Activated T-helper 2 cell treated with anti-CD3 and anti-CD28 coated beads, Interferon-gamma antibody, Interleukin-2, Interleukin-4, amounts not matched to agents 10 μg/mL and 5 μg/mL and 100 μg/mL, durations not matched to agents 14 hours and 24 hours and 36 hours (primary cell): ENCODE measurements at places on chromosomes 4 and X. TPM values are rescaled to one million over a fixed set of nuclear protein-coding genes. Genes with fewer than 3 reads are reported as not detected.
A peak's percentile ranks its signal among the peaks of the same experiment; 100 is the strongest.

Gene CLGN
- total RNA-seq = 0.11 and 0.30 TPM in 2 replicates

- H3K27ac ChIP-seq = no peak overlapping the region
- H3K27me3 ChIP-seq = no peaks in the 10 kb centered on the region
- no peaks in the 10 kb centered on the region for H3K4me1 ChIP-seq
- no peaks in the 10 kb centered on the region for H3K36me3 ChIP-seq
These were observed 96.7 kb upstream of the NKX1-1 start for GRCh38 chr4:1502976-1503375.

DNA sequence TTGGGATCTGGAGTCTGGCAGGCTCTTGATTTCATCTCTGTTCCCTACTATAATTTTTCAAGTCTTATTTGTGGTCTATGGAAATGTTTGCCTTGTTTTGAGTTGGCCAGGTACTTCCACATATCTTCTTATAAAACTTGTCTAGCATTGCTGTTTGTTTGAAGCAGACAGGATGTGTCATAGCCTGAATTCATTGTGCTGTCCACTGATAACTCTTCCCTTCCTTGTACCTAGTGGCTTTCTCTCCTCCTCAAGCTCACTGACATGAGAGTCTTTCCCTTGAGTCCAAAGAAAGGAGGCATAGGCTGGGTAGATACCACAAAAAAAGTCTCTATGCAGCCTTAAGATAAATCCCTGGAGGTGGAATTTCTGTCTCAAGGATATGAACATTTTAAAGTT is 59.2 kb upstream of the FAM241A start:
- peaks cover 12% of the 10 kb centered on the region for H3K27me3 ChIP-seq
- peaks cover 7% of the 10 kb centered on the region for H3K4me1 ChIP-seq
- H3K27ac ChIP-seq = no peak overlapping the region
- DNase-seq = no peak

GRCh38 chr4:34861666-34862065 is 1382.6 kb downstream of the ARAP2 start:
- no peaks in the 10 kb centered on the region for H3K36me3 ChIP-seq
- no peak for DNase-seq
- no peaks in the 10 kb centered on the region for H3K4me1 ChIP-seq
- H3K27ac ChIP-seq = no peak overlapping the region
- no peaks in the 10 kb centered on the region for H3K27me3 ChIP-seq
- no peak overlapping the region for H3K4me3 ChIP-seq

DNA sequence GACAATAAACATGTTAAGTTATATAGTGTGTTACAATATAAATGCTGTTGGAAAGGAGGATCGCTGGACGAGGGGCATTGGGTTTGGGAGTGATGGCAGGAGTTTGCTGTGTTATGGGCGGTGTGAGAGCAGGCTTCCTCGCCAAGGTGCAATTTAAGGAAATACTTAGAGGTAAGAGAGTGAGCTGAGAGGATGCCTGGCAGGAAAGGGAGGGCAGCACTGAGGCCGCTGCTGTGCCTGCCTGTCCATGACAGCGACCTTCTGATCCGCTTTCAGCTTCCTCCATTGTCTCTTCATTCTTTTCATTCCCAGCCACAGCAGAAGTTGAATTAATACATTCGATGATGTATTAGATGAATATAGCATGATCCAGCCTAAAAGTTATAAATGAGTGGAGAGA is 41.2 kb upstream of the TBC1D14 start:
- DNase-seq = no peak
- H3K27me3 ChIP-seq = no peaks in the 10 kb centered on the region
- H3K4me1 ChIP-seq = no peaks in the 10 kb centered on the region
- no peak overlapping the region for H3K27ac ChIP-seq

- no peak overlapping the region for H3K4me3 ChIP-seq
- DNase-seq = no peak
- H3K36me3 ChIP-seq = no peaks in the 10 kb centered on the region
- H3K27ac ChIP-seq = no peak overlapping the region
These were observed 74.0 kb downstream of the AFF2 start for GRCh38 chrX:148574237-148574973.

DNA sequence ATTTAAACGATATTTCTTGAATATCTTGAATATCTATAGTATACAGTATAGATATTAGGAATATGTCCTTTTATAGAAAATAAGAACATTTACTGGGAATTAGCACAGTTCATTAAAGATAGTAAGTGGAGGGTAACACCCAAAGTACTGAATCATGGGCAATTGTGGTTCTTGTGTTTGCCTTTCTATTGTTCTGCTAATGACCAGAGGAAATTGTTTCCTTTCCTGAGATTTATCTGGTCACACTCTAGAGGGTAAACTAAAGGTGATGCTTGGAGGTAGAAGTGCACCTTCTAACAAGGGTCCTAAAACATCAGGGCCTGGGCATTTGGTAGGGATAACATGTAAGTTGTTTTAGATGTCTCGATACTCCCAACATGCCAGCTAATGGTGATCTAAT is 241.3 kb upstream of the SFRP2 start:
- H3K4me3 ChIP-seq = no peak overlapping the region
- no peaks in the 10 kb centered on the region for H3K27me3 ChIP-seq

Gene NHSL2
- total RNA-seq = 0.41 and 0.43 TPM in 2 replicates

DNA sequence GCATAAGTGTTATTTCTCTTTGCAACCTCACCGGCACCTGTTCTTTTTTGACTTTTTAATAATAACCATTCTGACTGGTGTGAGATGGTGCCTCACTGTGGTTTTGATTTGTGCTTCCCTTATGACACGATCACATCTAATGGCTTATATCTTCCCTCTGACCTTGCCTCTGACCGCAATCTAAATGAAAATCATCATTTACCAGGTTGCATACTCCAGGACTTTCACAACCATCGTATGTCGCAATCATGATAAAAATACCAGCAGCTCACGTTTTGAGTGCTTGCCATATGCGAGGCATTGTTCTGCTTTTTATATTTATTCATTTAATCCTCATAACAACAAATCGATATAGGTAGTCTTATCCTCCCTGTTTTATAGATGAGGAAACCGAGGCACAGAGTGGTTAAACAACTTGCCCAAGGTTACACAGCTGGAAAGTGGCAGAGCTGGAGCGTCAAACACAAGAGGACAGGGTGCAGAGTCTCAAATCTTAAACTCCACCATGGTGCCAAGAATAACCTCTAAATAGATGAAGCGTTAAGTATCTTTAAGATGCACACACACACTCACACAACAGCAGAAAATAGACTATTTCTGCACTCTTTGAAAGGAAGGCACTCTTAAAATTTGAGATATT is 102.2 kb downstream of the SEL1L3 start:
- H3K4me1 ChIP-seq = no peaks in the 10 kb centered on the region
- H3K27me3 ChIP-seq = no peaks in the 10 kb centered on the region
- peaks cover 67% of the 10 kb centered on the region for H3K36me3 ChIP-seq

- no peak for DNase-seq
- H3K36me3 ChIP-seq = no peaks in the 10 kb centered on the region
- peaks cover 4% of the 10 kb centered on the region for H3K27me3 ChIP-seq
- no peaks in the 10 kb centered on the region for H3K4me1 ChIP-seq
- H3K4me3 ChIP-seq = no peak overlapping the region
These were observed 100.5 kb upstream of the TBC1D9 start for GRCh38 chr4:140856621-140857062.

Gene SLC16A2
- total RNA-seq = 1.1 and 1.5 TPM in 2 replicates

Gene HGFAC
- total RNA-seq = not detected in 2 replicates

DNA sequence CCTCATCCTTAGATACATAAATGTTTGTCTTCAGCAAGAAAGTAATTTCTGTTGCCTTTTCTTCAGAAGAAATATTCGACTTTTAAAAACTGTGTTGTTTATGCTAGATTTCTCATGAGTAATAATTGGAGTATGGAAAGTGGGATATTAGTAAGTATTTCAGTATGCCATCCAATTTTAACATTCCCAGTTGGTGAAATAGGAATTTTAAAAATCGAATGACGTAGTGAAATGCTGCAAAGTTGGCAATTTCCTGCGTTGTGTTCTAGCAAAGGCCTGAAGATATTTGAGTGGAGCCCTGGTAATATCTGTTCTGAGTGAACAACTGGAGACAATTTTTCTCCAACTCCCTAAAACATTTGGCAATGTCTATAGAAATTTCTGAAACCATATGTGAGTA is 190.1 kb downstream of the ZNF330 start:
- no peak for DNase-seq
- no peak overlapping the region for H3K27ac ChIP-seq
- no peaks in the 10 kb centered on the region for H3K36me3 ChIP-seq
- H3K4me1 ChIP-seq = no peaks in the 10 kb centered on the region

GRCh38 chr4:110681381-110681780 is 58.5 kb upstream of the PITX2 start:
- no peak overlapping the region for H3K4me3 ChIP-seq
- no peaks in the 10 kb centered on the region for H3K4me1 ChIP-seq
- no peaks in the 10 kb centered on the region for H3K27me3 ChIP-seq

Gene PHOX2B
- not detected in 2 replicates for total RNA-seq

GRCh38 chr4:25310066-25310802 is 2.3 kb upstream of the ZCCHC4 start:
- peaks cover 20% of the 10 kb centered on the region for H3K4me1 ChIP-seq
- H3K27me3 ChIP-seq = no peaks in the 10 kb centered on the region
- no peak for DNase-seq
- no peak overlapping the region for H3K27ac ChIP-seq
- no peak overlapping the region for H3K4me3 ChIP-seq
- H3K36me3 ChIP-seq = peaks cover 3% of the 10 kb centered on the region

GRCh38 chr4:102345795-102346100 is 466 bp upstream of the SLC39A8 start:
- peaks cover 33% of the 10 kb centered on the region for H3K4me1 ChIP-seq
- H3K4me3 ChIP-seq = peak overlapping the region; percentile 83
- peaks cover 3% of the 10 kb centered on the region for H3K27me3 ChIP-seq
- peak overlapping the region; percentile 96 for H3K27ac ChIP-seq

Gene POLN
- total RNA-seq = 1.3 and 1.4 TPM in 2 replicates

DNA sequence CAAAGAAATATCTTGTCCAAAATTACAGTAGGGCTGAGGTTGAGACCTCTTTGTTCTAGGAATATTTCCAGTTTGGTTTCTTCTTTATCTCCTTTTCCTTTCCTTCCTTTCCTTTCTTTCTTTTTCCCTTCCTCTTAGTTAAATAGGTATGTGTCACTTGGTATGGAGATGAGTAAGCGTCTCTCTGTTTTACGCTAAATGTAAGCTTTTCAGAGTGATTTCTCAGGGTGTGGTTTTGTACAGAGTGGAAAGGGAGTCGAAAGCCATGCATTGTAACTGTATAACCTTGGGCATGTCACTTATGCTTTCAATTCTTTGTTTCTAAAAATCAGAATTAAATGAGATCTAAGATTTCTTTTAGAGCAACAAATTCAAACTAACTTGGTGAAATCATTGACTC is 54.8 kb downstream of the TLL1 start:
- H3K4me3 ChIP-seq = no peak overlapping the region
- H3K4me1 ChIP-seq = no peaks in the 10 kb centered on the region
- DNase-seq = no peak

Gene HHIP
- total RNA-seq = not detected in 2 replicates

Gene PAGE1
- not detected in 2 replicates for total RNA-seq
